Stimulated activated naive CD8-positive, alpha-beta T cell treated with anti-CD3 and anti-CD28 coated beads, Interleukin-15, Interleukin-2, amounts not matched to agents 100 U/mL and 50 U/mL, for 24 hours (primary cell): ENCODE measurements at places on chromosomes 5 and 9.

GRCh38 chr5:78506261-78507024 lies 142.1 kb downstream of the LHFPL2 start:
- no peak for DNase-seq

GRCh38 chr5:34517249-34517648 lies 138.9 kb upstream of the RAI14 start:
- DNase-seq = no peak

- no peak for DNase-seq
Measured at GRCh38 chr5:121378046-121378445, 473.6 kb upstream of the FTMT start.

GRCh38 chr9:95167998-95168397 lies 149.5 kb downstream of the FANCC start:
- peak; percentile 71 for DNase-seq
